Amygdala (tissue), 56 donors: ENCODE measurements at places on chromosomes 3 and 15.

DNA sequence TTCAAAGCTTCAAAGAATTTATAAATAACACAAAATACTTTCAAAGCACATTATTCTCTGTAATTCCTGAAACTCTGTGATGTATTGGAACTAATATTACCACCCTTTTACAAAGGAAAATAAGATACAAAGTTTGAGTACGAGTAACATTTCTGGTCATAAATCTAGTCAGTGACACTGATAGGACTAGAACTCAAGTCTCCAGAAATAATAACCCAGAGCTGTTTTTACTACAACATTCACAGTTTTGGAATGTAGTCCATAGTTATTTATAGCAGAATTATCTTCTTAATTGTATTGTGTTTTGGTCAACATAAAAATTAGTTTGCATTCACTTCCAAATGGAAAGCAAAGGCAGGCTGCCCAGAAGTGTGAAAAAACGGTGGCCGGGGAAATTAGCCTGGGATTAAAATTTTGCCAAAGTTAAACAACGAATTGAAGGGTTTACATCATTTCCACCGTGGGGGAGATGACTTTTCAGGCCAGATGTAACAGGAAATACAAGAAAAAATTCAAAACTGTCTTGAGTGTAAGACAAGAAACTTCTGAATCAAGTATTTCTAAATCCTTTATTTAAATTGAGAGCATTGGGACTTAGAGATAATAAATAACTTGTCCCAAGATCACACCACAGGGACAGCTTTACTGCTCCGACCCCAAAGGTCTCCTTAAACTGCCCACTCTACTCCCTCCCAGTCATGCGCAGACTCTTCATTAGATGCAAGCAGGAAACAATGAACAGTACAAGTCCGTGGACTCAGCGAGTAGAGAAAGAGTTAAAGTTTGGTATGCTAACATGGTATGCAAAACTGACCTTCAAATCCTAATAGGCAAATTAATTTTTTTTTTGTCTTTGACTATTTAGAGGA, 74.3 kb upstream of the VGLL4 start:
- no peak for DNase-seq

DNA sequence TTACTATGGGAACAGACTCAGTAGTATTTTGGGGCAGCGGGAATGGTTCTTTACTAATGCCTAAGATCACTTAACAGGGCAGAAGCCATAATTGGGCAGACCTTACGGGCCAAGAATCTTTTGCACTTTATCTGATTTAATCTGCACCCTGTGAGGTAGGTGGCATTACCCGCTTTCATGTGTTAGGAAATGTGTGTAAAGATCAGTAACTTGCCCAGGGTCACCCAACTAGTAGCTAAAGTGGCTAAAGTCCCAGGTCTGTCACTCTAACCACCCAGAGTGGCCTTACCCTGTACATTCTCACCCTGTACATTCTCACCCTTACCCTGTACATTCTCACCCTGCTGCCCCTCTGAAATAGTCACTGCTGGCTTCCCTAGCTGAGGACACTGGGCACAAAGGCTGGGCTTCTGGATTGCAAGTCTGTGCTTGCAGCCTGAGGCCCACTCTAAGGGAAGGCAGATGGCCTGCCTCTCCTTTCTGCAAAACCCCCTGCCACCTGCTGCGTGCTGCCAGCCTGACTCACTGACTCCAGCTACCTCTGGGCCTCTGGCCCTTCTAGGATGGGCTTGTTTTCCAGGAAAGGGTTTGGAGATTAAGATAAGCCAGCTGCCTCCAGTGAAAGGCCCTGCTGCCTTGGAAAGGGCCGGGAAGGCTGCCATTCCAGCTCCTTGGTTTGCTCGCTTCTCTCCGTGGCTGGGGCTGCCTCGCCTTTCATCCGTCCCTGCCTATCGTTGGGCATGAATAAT, 37.5 kb upstream of the MYZAP start:
- DNase-seq, result no peak

GRCh38 chr3:170714562-170715535, 129.0 kb upstream of the SLC7A14 start:
- DNase-seq, result no peak

GRCh38 chr3:101512396-101512645, 691 bp downstream of the SENP7 start:
- no peak for DNase-seq

DNA sequence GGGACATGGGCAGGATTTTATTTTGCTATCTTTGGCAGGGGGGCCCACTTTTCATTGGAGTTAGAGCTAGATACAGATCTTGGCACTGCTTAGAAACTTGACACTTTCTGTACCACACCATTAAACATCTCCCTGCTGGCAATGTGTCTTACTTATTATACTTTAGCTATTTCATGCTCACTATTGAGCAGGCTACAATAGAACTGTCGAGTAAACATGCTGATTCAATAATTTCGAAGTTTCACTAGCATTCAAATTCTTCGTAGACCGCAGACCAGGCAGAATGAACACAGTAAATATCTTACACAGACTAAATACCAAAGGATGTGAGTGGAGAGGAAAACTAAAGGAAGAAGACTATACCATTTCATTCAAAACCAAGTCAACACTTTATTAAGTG, 180.8 kb downstream of the UNC13C start:
- DNase-seq, result no peak
